ENCODE measurements at places on chromosomes 1 and 21.

GRCh38 chr1:198649968-198650338 lies 11.1 kb downstream of the PTPRC start:
- DNase-seq = no peak

DNA sequence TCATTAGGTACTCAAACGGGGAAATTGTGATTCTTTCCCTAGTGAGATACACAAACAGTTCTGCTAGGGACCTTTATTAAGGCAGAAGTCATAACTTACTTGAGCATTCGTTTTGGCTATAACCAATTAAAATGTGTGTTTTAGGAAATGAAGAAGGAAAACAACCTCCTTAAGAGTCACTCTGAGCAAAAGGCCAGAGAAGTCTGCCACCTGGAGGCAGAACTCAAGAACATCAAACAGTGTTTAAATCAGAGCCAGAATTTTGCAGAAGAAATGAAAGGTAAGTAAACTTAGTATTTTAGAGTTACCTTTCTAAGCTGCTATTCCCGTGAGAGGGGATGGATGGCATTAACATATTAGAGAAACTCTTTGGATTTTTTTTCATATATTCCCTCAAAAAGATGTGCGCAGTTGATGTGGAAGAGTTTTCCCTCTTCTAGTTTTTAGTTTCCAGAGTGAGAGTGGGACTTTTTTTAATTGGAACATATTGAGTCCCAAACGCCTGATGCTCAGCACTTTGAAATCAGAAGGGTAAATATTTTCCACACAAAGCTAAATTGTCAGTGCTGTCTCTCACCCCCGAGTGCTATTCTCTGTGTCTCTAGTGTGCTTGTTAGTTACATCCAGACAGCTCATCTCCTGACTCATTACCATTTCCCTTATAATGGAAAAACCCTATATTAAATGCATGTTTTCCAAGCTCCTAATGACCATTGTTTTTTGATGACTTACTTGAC lies 34.9 kb downstream of the CENPF start:
- no peak for DNase-seq

DNA sequence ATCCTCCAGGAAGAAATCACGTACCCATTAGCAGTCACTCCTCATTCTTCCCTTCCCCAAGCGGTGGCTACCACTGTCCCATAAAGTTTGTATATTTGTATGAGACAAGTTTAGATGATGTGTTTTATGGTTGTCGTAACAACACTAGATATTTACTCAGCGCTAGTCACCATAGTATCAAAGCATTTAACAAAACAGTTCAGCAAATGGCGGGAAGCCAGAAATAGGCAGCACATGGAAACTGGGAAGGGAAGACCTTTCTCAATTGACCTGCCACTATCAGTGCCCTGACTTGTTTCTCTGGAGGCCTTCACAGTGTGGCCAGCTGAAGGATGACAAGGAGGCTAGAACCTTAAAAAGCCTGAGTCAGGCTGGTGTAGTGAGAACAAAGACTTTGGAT lies 31.1 kb downstream of the CNST start:
- DNase-seq = peak; percentile 44

DNA sequence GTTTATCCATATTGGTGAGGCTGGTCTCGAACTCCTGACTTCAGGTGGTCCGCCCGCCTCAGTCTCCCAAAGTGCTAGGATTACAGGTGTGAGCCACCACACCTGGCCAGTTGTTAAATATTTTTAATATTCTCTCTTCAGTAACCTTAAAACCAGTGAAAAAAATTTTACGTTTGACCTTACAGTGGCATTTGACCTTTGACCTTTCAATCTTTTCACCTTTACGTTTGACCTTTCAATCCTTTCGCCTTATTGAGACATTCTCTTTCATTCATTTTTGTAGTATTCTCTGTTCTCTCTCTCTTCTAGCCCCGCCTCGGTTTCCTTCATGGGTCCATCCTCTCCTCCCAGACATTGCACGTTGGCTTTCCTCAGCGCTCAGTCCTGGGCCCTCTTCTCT lies 277.9 kb downstream of the DNM3 start:
- no peak for DNase-seq

DNA sequence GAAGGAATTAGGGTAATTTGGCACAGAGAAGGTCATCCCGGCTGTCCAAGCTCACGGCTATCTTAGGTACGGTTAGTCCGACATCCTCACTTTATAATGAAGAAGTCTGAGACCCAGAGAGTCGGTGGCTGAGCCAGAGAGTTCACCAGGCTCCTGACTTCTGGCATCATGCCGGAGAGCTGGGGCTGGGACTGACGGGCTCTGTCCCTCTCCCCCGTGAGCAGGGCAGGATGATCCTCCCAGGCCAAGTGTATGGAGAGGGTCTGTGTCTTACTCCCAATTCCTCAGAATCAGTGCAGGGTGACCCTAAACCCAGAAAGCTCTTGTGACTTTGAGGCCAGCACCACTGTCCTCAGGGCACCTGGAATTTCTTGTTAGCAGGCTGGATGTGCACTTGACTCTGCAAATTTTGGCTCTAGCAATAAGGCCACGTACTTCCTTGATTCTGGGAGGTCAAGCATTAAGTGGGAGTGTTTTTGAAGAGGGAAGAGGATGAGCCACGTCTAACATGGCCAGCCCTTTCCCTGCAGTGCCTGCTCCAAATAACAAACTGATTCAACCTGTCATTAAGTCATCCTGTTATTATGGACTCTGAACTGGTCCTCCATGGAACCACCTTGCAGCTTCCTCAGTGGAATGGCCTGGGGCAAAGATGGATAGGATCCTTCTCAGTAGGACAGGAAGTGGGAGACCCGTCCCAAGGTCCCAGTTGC lies 20.8 kb upstream of the BTG2 start:
- peak; percentile 41 for DNase-seq

- DNase-seq = no peak
These were observed 6.8 kb downstream of the THBS3 start for GRCh38 chr1:155200920-155201319.

GRCh38 chr1:162709870-162710269 lies 77.6 kb downstream of the DDR2 start:
- DNase-seq = no peak

DNA sequence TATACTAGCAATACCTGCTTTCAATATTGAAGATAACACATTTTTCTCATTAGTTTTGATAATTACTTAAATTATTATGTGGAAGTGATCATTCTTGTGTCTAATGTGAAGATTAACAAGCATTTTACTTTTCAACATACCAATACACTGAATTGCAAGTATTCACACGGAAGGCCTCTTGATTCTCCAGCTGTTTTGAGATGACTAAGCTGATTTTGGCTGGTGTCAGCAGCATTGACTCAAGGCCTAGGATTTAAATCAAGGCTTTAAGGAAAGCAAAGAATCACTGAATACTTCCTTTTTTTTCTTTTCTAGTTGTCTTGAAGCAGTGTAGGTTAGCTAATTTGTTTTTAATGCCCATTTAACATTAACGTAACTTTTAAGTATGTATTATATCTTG lies 373.7 kb downstream of the SRGAP2C start:
- no peak for DNase-seq

DNA sequence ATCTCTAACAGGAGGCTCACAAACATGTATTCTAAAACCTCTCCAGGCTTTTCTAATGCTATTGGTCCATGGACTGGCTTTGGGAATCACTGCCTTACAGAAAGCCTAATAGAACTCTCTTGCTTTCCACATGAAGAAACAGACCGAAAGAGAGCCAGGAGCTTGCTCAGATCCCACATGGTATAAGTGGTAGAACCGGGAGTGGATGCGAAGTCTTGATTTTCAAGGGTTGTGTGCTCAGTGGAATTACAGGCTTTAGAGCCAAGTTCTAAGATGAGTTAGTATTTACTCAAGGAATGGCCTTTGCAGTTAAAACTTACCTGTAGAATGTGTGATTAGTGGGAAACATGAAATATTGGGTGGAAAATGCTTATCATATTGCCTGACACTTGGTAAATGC lies 54.3 kb upstream of the HSD17B7 start:
- DNase-seq = no peak

DNA sequence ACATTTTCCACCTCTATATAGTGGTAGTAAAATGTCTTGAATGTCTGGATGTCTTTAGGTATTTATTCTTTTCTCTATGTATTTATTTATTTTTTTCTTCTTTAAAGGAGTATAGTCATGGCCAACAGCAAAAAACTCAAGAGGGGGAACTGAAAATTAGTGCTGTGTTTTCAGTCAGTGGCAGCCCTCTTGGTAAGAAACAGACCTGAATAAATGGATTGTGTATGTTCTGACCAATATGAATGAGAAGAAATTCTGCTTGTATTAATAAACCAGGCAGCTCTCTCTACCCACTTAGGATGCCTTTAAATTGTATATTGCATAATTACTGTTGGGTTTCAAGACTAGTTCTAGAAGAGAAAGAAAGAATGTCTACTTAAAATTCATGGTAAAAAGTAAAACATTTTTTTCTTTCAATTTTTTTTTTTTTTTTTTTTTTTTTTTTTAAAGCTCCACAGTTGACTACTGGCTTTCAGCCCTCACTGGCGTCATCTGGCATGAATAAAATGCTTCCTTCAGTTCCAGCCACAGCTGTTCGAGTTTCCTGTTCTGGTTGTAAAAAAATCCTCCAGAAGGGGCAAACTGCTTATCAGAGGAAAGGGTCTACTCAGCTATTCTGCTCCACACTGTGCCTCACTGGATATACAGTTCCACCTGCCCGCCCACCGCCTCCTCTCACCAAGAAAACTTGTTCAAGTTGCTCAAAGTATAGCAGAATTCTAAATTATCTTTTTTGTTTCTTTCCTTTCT lies 101.6 kb downstream of the ZMYM4 start:
- DNase-seq = no peak

GRCh38 chr1:56120021-56120420 lies 459.3 kb downstream of the PLPP3 start:
- DNase-seq = no peak
